ENCODE measurements at places on chromosomes 1 and 21.

DNA sequence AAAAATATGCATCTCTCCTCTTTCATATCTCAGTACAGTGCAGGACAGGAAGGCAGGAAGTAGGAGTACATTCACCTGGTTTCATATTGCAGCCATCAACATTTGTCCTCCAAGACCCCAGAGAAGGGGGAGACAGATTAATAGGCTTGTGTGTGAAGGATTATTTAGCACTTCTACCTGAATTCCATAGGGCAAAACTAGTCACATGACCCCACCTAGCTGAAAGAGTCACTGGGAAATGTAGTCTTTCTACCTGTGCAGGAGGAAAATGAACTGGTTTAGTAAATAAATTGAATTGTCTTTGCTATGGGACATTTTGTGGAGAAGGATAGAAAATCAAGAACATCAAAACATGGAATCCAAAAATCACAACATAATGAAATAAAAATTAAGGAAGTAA, 13.9 kb upstream of the TRIM33 start:
- no peak for DNase-seq

- DNase-seq = no peak
Measured at GRCh38 chr1:229407206-229408026, 26.5 kb downstream of the ACTA1 start.

DNA sequence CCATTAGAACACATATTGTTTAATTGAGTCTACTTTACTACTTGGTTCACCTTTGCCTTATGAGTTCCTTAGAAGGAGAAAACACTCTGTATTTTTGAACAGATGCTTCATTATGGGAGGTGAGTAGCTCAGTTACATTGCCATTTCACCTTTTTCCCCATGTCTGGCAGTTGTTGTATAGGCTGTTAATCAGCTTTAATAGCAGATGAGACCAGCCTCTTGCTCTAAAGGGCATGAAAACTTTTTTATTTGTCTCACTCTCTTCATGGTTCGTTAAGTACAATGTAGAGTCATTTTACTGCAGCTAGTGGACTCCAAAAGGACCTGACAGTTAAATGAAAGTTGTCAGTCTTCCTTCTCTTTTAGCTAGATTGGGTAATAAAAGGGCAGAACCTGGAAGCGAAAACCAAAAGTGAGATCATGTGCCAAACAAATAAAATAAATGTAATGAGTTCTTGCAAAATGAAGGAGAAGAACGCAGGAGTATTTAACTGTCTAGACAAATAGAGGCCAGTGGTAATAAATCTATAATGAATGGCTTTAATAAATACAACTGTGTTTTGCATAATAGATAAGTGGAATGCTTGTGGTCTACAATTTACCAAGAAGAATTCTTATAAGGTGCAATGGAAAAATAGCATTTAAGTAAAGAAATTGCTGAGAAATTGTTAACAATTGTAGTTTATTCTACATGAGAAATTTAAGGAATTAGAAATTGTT, 180.0 kb upstream of the NEGR1 start:
- DNase-seq = peak; percentile 40

DNA sequence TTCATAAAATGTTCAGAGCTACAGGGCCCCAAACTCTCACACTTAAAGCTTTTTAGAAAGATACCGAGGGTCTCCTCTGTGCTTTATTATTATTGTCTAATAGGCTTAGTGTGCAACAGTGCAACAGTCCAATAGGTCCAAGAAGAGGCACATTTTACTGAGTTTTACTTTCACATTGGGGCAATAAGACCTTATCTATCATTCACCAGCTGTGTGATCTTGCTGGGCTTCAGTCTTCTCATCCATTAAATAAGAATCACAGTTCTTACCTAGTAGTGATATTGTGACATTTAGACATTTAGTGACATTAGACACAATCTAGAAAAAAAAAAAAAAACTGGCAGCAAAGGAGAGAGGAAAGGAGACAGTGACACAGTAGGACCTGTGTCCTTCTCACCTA, 175.8 kb upstream of the NFIA start:
- DNase-seq = no peak

DNA sequence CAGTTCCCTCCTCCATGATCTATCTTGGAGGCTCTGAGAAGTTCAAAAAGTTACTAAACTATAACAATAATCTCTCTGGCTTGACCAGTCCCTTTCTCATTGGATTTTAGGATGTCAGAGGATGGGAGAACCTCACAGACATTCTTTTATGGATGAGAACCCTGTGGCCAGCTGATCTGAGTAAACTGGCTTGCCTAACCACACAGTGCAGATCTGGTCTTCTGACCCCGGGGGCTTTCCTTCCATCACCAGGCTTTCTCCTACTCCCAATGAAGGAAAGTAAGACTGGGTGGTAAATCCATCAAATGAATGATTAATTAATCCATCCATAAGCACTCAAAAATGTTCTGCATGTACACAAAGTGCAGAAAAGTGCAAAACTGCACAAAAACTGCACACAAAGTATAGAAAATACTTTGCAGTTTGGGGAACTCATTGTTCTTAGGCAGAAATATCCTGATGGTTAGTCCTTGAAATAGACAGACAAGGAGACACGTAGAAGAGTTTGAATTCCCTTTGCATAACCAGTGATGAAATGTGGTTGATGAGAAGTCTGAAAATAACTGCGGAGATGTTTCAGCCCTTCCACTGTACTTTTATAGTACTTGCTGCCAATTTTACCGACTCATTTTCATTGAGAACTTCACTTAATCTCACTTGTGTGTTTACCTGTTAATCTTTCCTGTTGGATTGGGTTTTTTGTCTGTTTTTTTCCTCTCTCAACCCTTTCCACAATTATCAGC, 2.5 kb upstream of the F3 start:
- DNase-seq = no peak

DNA sequence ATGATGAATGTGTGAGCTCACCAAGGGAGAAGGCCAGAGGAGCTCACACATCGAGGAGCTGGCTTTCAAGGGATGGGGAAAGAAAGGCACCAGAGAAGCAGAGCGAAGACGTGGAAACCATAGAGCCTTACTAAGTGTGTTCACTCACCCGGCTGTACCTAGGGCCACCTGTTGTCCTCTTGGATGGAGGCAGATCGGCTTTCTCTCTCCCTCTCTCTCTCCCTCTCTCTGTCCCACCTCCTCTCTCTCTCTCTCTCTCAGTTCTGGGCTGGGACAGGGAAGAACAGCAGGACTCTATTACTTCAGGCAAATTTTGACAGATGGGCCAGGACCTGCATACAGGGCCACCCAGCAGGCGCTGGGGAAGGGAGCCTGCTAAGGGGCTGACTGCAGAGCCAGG, 64.8 kb downstream of the HIVEP3 start:
- no peak for DNase-seq

DNA sequence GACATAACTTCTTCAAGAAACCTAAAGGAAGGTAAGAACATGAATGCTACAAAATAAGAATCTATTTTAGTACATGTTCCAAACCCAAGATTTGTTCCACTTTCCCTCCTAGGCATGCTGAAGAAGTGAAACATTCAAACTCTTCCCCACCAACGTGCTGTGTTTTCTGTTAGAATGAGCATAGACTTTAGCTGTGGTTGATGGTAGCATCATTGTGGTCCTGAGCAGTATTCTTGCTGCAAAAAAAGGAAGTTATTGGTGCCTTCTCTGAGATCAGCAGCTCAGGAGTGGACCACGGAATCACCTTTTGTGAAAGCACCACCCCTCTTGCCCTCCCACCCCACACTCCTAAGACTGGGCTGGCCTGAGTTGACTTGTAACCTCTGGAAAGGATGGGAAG, 100.4 kb upstream of the POGK start:
- no peak for DNase-seq

DNA sequence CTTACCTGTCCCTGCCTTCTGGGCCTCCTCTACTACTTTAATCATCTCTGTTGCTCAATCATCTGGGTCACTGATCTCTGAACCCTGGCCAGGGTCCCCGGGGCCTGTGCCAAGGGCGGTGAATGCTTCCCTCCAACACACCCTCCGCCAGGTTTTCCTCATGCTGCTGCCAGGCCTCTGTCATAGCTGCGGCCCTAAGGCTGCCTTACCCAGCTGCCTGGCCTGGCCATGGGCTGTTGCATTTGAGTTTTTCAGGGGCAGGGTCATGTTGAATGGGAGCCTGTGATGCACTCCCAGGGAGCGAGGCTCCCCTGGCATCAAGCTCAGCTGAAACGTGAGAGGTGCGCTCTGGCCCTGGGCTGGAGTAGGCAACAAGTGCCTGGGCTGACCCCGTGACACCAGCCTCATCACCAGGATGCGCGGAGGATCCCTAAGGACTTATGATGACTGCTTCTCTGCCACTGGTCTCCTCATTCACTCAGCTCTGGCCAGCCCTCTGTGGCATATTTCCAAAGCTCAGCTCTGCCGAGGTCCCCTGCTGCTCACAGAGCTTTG, 7.6 kb downstream of the EDN2 start:
- DNase-seq = peak; percentile 42

DNA sequence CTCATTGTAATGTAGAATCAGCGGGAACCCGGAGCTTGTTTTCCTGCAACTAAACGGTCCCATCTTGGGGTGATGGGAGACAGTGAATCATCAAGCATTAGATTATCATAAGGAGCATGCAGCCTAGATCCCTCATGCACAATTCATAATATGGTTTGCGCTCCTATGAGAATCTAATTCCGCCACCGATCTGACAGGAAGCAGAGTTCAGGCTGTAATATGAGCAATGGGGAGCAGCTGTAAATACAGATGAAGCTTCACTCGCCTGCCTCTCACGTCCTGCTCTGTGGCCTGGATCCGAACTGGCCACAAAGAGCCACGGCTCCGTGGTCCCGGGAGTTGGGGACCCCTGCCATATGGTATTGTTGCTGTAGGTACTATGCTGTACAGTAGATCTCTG, 1.6 kb downstream of the IFI44 start:
- no peak for DNase-seq

- peak; percentile 27 for DNase-seq
Measured at GRCh38 chr1:65955071-65955470, 162.4 kb downstream of the PDE4B start.

GRCh38 chr1:186858923-186859322, 30.2 kb downstream of the PLA2G4A start:
- no peak for DNase-seq

- DNase-seq = no peak
Measured at GRCh38 chr1:175287377-175287776, 94.8 kb upstream of the KIAA0040 start.

GRCh38 chr1:230382001-230382491, 44.1 kb downstream of the PGBD5 start:
- peak; percentile 94 for DNase-seq

- DNase-seq = peak; percentile 86
Measured at GRCh38 chr1:151130987-151131586, 15.3 kb downstream of the SEMA6C start.

GRCh38 chr21:34004974-34005373, 68.4 kb upstream of the MRPS6 start:
- DNase-seq = no peak

GRCh38 chr21:14403681-14404318, 20.9 kb upstream of the HSPA13 start:
- peak; percentile 39 for DNase-seq

- no peak for DNase-seq
Measured at GRCh38 chr1:117561071-117561470, 44.8 kb upstream of the TENT5C start.

GRCh38 chr1:16138772-16139221, 17.1 kb downstream of the EPHA2 start:
- DNase-seq = no peak

- no peak for DNase-seq
Measured at GRCh38 chr1:240198376-240198775, 106.7 kb downstream of the FMN2 start.

GRCh38 chr1:97350662-97351061, 570.2 kb downstream of the DPYD start:
- DNase-seq = peak; percentile 27

DNA sequence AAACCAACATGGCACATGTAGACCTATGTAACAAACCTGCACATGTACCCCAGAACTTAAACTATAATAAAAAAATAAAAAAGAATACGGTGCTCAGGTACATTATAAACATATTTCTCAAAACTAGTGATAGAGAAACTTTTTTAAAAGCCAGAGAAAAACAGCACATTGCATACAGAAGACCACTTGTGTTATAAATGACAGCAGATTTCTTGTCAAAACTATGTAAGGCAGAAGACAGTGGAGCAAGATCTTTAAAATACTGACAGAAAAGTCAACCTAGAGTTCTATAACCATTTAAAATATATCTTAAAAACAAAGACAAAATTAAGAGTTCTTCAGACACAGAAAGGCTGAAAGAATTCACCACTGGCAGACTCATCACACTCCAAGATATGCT, 144.7 kb downstream of the NEGR1 start:
- DNase-seq = peak; percentile 28

DNA sequence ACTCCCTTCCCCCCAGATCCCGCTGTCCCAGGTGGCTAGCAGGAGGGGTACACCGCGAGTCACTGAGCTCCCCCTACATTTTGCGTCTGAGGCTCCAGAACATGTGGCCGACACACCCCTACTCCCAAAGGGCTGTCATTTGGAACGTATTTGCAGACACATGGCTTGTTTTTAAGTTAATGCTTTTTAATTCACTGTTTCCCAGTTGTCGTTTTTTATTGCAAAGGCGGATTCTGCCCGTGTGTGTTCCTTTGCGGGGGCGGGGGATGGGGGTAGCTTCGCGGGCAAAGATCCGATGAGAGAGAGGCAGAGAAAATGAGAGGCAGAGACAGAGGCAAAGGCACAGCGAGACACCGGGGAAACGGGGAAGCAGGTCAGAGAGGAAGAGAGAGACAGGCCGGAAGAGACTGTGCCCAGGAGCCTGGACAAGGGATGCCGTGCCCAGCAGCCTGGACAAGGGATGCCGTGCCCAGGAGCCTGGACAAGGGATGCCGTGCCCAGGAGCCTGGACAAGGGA, 270.2 kb downstream of the FOXD2 start:
- DNase-seq = no peak

GRCh38 chr1:232806186-232806510, 932 bp downstream of the MAP10 start:
- no peak for DNase-seq

DNA sequence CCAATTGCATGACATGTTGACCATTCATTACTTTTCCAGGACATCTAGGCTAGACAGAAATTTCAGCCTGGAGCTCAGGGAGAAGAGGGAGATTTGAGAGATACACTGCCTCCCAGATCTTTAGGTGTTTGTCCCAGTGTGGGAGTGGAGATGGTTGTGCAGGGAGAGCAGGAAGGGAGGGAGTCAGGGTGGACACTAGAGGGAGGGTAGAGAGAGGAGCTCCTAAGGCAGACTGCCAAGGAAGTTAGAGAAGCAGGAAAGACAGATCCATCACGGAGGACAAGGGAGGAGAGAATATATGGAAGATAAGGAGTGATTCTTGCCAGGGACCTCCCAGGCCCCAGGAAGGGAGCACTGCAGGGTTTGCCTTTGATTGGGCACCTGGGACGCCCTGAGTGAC, 8.7 kb downstream of the CDCA8 start:
- DNase-seq = no peak

- DNase-seq = peak; percentile 23
Measured at GRCh38 chr1:26994787-26995517, 1.5 kb downstream of the TRNP1 start.

GRCh38 chr1:156602557-156602993, 1.3 kb upstream of the GPATCH4 start:
- DNase-seq = no peak

GRCh38 chr1:26284597-26285347, 4.9 kb downstream of the SH3BGRL3 start:
- peak; percentile 87 for DNase-seq
